ENCODE measurements at places on chromosomes 7 and 10.

GRCh38 chr10:25600651-25601050 lies 333.4 kb upstream of the MYO3A start:
- no peak for DNase-seq

DNA sequence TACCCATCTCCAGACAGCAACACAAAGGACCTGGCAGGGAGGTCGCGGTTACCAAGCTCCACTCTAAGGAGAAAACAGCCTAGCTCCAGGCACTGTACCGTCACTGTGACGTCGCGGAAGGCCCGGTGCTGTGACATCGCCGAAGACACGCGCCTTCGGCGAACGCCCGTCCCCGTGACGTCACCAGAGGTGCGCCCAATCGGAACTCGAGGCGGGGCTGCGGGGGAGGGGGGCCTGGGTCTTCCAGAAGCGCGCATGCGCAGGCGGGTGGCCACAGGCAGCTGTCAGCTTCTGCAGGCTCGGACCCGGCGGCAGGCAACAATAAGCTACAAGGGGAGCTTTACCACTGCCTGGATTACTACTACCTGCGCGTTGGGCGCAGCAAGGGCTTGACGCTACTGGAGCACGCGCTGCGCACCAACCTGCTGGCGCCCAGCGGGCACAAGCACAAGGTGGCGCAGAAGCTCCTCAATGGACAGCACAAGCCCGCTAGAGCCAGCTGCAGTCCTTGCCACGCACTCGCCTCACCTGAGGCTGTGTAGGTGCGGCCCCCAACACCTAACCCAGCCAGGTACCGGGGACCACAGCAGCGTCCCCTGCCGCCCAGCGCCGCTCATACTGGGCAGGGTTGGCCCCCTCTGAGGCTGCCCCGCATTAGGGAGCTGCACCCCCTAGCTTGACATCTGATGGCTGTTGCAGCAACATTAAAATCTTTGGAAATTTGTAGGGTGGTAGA lies 208.4 kb downstream of the TPST1 start:
- DNase-seq, result peak; percentile 50

DNA sequence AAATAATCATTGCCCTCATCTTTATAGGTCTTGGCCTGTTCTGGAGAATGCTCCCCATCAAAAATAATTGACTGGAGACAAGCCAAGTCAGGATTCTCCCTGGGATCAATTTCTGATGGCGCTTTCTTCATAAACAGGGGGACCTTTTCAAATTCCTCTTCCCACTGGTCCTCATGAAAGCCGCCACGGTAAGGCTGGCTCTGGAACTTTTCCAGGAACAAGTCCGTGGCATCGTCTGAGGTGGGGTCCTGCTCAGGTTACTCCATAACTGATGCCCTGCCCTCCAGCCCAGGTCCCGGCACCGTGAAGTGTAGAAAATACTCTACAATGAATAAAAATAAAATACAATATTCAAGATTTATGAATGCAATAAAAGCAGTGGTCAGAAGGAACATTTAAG lies 79.4 kb upstream of the IGFBP3 start:
- no peak for DNase-seq

GRCh38 chr7:51455948-51456347 lies 139.3 kb upstream of the COBL start:
- no peak for DNase-seq

- DNase-seq, result no peak
Observed at GRCh38 chr10:6161921-6162320, 40.8 kb upstream of the PFKFB3 start.

DNA sequence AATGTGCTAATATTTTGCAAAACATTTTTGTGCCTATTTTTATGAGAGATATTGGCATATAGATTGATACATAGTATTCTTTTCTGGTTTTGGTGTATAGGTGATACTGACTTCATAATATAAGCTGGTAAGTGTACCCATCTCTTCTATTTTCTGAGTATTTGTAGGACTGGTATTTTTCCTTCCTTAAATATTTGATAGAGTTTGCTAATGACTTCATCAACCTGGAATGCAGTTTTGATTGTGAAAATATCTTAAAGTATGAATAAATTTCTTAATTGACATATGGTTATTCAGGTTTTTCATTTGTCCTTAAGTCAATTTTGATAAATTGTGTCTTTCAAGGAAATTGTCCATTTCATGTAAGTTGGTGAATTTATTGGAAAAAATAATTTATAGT lies 6.1 kb upstream of the SCRN1 start:
- no peak for DNase-seq

DNA sequence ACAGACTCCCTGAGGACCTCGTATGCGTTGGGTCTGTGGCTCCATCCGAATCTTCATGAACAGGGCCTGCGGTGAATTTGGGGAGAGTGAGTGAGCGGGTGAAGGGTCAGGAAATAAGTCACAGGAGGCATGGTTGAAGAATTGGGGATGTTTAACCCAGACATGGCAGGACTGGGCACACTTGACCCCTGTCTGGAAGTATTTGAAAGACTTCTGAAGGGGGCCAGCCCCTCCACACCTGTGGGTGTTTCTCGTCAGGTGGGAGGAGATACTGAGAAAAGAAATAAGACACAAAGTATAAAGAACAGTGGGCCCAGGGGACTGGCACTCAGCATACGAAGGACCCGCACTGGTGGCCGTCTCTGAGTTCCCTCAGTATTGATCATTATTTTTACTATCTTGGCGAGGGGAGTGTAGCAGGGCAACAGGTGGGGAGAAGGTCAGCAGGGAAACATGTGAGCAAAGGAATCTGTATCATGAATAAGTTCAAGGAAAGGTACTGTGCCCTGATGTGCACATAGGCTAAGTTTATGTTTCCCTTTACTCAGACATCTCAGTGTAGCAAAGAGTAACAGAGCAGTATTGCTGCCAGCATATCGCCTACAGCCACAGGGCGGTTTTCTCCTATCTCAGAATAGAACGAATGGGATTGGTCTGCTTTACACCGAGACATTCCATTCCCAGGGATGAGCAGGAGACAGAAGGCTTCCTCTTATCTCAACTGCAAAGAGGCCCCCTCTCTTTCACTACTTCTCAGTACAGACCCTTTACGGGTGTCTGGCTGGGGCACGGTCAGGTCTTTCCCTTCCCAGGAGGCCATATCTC lies 38.2 kb upstream of the PFKFB3 start:
- DNase-seq, result no peak

- no peak for DNase-seq
Observed at GRCh38 chr10:68108653-68109052, 635 bp upstream of the MYPN start.

- DNase-seq, result no peak
Observed at GRCh38 chr7:22406715-22407114, 49.8 kb upstream of the RAPGEF5 start.

GRCh38 chr7:112383671-112384417 lies 66.4 kb upstream of the IFRD1 start:
- no peak for DNase-seq

GRCh38 chr7:16396766-16397500 lies 24.4 kb downstream of the CRPPA start:
- no peak for DNase-seq

GRCh38 chr7:39672176-39672575 lies 48.8 kb downstream of the RALA start:
- no peak for DNase-seq

DNA sequence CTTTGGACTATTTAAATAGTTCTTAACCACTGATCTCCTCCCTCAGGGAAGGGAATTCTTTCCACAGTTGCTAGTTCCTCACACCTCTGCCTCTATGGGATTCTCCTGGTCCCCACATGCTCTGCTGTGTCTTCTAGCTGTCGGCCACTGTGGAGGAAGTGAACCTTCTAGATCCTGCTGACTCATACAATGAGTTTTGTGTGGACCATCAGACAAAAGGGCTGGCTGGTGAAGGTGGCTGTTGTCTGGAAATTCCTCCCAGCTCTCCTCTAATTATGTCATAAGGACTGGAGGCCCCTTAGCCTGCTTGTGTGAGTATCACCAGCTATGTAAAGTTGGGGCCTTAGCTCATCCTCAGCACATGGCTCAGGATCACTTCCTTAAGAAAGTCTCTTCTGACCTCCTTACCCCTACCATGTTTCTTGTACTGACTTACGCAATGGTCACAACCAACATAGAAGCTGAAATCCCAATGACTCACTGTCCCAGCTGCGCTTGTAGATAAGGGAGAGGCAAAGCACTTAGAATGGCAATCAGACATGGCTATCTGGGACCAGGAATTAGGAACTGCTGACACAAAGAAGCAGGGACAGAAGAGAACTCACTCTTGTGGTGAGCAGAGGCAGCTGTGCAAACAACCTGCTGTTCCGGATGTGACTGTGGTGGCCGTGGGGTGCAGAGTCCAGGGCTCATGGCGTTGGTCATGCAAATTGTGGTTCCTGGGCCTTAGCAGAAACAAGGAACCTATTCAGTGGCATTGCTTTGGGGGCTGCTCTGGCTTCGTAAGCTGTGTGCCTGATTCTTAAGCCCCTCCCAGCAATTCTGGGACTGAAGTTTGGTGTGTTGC lies 2.5 kb upstream of the MACC1 start:
- DNase-seq, result no peak

DNA sequence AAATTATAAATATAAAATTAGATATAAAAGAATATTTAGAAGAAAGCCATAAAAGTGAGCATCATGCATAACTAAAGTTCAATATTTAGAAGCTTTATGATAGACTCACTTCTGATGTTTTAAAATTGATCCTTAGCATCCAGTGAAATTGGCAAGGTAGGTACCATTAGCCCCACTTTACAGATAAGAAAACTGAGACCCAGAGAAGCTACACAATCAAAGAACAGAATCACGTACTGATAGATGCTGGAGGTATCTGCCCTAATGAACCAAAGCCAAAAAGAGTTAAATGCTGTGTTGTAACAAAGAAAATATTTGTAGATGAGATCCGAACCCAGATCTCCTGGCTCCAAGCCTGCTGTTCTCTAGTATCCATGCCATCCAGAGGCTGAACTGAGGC lies 42.6 kb upstream of the RAPGEF5 start:
- DNase-seq, result no peak

GRCh38 chr7:108097703-108098102 lies 32.5 kb downstream of the LAMB4 start:
- no peak for DNase-seq

DNA sequence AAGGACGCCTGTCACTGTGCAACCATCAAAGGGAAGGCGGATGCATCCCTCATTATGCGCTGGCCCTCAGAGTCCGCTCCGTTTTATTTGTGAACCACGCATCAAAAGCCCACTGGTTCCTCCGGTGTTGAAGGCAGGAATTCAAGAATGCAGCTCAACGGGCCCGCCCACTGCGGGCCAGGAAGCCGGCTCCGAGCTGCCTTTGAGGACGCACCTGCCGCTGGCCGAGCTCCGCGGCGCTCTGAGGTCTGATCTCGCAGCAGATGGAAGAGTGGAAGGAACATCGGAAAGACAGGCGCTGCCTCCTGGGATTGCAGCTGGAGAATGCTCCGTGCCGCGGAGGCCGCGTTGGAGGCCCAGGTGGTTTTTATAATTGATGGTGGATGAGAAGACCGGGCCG lies 56.9 kb upstream of the ADGRA1 start:
- no peak for DNase-seq

DNA sequence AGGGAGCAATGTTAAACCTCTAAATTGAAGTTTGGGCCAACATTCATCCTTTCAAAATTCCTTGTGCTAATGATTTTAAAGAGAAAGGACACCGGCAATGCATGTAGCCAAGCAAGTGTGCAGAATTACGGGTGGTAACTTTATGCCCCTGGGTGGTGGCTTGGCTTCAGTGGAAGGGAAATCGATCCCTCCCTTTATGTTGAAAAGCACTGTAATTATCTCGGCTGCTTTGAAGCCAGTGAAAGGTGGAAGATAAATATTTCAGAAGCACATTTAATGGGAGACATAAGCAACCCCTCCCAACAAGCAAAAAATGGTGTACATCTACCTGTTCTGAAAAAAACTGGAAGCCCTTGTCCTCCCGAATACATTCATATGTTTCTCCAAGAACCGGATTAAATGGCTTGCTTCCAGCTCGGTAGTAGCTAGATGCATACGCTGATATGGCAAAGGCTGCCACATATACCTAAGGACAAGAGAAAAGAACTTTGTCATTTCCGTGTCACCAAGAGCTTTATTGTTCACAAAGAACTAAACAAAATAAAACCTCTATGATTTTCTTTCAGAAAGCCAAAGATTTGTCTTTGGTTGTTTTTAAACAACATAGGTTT lies 73.3 kb upstream of the GSDME start:
- no peak for DNase-seq

- no peak for DNase-seq
Observed at GRCh38 chr7:1709900-1710299, 39.8 kb downstream of the ELFN1 start.

- DNase-seq, result no peak
Observed at GRCh38 chr7:74482629-74483401, 29.1 kb downstream of the GTF2IRD1 start.

- no peak for DNase-seq
Observed at GRCh38 chr10:20988357-20988983, 91.4 kb upstream of the NEBL start.

- no peak for DNase-seq
Observed at GRCh38 chr10:16843252-16843870, 26.1 kb upstream of the RSU1 start.

- no peak for DNase-seq
Observed at GRCh38 chr7:135597181-135597925, 39.6 kb downstream of the NUP205 start.

DNA sequence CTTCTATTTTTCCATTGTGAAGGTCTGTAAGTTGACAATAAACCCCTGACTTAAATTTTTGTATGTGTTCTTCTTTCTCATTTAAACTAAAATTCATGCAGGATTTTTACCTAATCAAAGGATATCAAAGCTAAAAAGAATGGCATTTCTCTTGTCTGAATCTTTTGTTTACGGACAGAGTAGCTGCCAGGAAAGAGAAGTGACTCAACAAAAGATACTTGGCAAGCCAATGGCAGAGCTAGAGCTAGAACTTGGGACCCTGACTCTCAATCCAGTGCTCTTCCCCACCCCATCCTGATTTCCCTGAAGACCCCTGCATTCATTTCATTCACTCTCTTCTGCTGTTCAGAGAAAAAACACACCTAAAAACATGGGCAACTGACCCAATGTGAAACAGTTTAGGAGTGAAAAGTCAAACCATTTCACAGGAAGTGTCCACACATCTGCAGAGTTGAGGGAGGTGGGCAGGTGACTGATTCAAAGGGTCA lies 40.2 kb upstream of the PDLIM1 start:
- DNase-seq, result no peak

DNA sequence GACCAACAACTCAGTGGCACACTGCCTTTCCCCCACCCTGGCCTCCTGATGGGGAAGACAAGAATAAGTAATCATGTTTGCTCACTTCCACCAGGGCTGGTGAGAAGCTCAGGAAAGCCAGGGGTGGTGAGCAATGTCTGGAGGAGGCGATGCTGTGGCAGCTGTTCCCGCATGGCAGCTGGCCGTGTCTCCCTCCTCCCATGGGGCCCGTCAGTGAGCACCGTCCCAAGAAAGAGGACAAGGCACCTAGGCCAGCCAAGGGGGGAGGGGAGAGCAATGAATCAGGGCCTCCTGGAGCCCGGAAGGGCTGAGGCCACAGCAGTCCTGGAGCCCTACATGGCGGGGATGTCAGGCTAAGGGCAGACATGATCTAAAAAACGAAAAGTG lies 69.2 kb upstream of the INSIG1 start:
- DNase-seq, result no peak

- DNase-seq, result no peak
Observed at GRCh38 chr10:11993834-11994468, 48.7 kb downstream of the UPF2 start.

GRCh38 chr10:47405857-47406547 lies 21.9 kb upstream of the ZNF488 start:
- DNase-seq, result no peak
